IPS DF 6.9 (cell line): ENCODE measurements at places on chromosomes 1 and 21.
A peak's percentile ranks its signal among the peaks of the same experiment; 100 is the strongest.

DNA sequence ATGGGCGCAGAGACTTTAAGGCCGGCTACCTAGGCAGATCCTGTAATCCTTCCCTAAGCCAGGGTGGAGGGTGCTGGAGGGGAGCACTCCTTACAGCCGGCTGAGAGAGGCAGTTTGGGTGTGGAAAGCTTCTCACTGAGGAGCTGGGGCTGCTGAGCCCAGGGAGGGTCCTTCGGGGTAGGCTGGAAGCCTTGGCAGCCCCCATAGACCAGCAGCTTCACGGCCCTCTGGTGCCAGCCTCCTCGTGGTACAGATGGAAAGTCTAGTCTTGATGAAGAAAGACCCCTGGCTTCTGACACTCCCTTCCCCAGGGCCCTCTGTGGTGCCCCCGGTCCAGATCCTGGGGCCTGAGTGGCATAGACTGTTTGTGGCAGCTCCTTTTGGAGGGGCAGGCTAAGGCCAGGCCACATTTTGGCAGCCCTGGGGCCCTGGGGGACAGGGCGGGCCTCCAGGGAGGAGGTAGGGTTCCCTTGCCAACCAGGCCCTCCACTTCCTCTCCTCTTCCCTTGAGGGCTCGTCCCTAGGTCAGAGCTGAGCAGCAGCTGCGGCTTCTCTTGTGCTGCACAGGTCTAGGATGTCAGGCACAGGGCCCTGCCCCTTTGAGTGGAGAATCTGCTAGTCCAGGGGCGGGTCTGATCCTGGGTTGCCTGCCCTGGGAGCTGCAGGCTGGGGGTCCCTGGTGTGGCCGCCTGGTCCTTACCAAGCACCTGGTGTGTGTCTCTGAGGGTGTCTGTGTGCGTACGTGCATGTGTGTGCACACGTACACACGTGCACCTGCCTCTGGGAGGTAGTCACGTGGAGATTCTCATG lies 4.8 kb downstream of the AMPD2 start:
- DNase-seq, result no peak
- H3K4me1 ChIP-seq, result peaks cover 2% of the 10 kb centered on the region; the same call in 1 of the 2 replicates
- H3K36me3 ChIP-seq, result peaks cover 18% of the 10 kb centered on the region
- H3K27me3 ChIP-seq, result no peaks in the 10 kb centered on the region
- no peak overlapping the region for H3K27ac ChIP-seq
- no peak overlapping the region for H3K4me3 ChIP-seq

- no peaks in the 10 kb centered on the region for H3K27me3 ChIP-seq
- no peak overlapping the region for H3K4me3 ChIP-seq
- no peak overlapping the region for H3K27ac ChIP-seq
- no peak for DNase-seq
- peaks cover 1% of the 10 kb centered on the region; the same call in 1 of the 2 replicates for H3K4me1 ChIP-seq
These were observed 34.1 kb upstream of the CNIH3 start for GRCh38 chr1:224582041-224582440.

DNA sequence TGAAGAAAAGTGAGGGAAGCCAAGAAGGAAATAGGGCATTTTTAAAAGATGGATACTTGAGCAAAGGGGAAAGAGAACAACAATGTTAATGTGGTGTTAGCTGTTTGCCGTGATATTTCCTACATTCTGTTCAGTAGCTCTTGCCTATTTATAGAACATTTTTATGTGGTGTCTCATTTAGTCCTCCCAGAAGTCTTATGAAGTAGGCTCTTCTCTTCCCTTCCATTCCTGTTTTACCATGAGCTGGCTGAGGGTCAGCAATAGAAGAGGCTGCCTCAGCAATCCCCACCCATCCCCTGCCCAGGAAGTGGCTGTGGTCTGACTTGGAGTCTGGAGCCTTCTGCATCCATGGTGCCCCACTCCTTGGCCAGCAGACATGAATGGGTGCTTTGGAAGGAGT lies 60.1 kb downstream of the KIAA0040 start:
- H3K4me1 ChIP-seq, result peaks cover 8% of the 10 kb centered on the region; the same call in 1 of the 2 replicates
- H3K27me3 ChIP-seq, result no peaks in the 10 kb centered on the region

DNA sequence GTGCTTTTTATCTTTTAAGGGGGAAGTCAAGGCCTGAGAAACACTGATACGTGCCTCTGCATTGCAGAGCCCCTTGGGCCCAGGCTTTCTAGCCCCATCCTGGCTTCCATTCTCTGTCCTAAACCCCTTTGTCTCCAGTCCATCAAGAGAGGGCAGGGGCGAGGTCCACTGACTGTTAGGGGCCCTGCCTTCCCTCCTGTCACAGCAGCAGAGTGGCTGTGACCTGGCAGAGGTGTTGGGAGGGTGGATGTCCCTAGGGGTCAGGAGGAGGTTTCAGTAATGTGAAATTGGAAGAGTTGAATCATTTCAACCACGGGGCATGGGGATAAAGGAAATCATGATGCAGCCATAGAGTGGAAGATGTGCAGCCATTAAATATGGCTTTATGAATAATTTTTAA lies 24.0 kb downstream of the SOX13 start:
- H3K4me3 ChIP-seq, result no peak overlapping the region
- H3K36me3 ChIP-seq, result no peaks in the 10 kb centered on the region
- no peaks in the 10 kb centered on the region for H3K27me3 ChIP-seq
- no peak overlapping the region for H3K27ac ChIP-seq
- peaks cover 26% of the 10 kb centered on the region for H3K4me1 ChIP-seq

GRCh38 chr1:240282061-240282830 lies 190.6 kb downstream of the FMN2 start:
- no peaks in the 10 kb centered on the region for H3K36me3 ChIP-seq
- no peak for DNase-seq
- H3K27me3 ChIP-seq, result no peaks in the 10 kb centered on the region
- H3K4me1 ChIP-seq, result no peaks in the 10 kb centered on the region
- H3K27ac ChIP-seq, result no peak overlapping the region

- DNase-seq, result no peak
- H3K4me1 ChIP-seq, result no peaks in the 10 kb centered on the region
- no peak overlapping the region for H3K27ac ChIP-seq
- H3K4me3 ChIP-seq, result no peak overlapping the region
- no peaks in the 10 kb centered on the region for H3K36me3 ChIP-seq
- H3K27me3 ChIP-seq, result no peaks in the 10 kb centered on the region
These were observed 283.1 kb downstream of the PLPP3 start for GRCh38 chr1:56295949-56296929.

DNA sequence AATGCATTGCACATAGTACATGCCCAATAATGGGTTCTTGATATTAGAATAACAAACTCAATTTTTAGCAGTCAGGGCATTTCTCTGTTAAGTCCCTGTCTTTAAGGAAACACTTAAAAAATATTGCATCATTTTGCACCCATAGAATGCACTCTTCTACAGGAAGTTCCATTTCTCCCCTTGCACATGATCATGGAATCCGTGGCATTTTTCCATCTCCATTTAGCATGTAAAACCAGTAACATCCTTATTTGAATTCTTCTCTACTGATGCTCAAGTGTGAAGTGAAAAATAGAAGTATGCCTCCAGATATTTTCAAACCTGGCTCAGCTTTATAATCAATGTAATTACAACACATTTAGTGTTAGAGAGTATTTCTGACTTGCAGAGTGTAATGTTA lies 192.8 kb downstream of the RWDD3 start:
- H3K4me3 ChIP-seq, result no peak overlapping the region
- H3K4me1 ChIP-seq, result no peaks in the 10 kb centered on the region
- no peaks in the 10 kb centered on the region for H3K27me3 ChIP-seq
- H3K27ac ChIP-seq, result no peak overlapping the region
- no peaks in the 10 kb centered on the region for H3K36me3 ChIP-seq

DNA sequence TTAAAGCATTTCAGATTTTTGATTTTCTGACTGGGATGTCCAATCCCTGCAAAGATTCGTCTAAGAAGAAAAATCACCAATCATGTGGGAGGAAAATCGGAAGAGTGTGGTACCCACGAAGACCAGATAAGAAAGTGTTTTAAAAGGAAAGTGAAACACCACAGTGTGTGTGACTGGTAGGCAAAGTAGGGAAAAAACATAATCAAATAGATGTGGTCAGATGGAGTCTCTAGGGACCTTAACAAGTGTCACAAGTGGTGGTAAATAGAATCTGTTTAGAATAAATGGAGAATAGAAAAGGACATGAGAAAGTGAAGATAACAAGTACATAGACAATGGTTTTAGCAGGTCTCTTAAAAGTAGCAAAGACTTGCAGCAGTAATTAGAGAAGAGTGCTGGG lies 154.6 kb downstream of the SLC30A10 start:
- DNase-seq, result no peak
- no peaks in the 10 kb centered on the region for H3K4me1 ChIP-seq
- no peak overlapping the region for H3K4me3 ChIP-seq

DNA sequence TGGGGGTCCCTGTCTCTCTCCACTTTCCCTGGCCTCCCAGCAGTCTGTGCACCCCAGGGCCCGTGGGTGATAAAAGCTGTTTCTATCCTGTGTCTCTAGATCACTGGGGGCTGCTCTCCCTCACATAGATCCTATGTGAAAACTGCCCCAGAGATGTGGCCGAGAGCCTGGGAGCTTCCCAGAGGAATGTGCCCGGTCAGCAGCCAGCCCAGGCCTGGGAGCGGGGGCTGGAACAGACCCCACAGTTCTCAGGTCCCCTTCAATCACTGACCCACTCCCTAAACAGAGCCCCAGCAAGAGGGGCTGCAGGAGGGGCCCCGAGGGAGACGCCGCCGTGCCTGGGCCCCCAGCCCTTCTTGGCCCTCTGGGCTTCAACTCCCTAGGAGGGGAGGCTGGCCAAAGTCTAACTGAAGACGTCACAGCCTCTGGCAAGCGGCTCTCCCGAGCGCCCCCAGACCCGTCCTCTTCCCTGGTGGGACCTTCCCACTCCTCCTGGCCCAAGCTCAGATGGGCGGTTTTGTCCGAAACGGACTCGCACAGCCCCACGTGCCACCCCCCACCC lies 403 bp downstream of the MXRA8 start:
- no peak overlapping the region for H3K27ac ChIP-seq
- peaks cover 3% of the 10 kb centered on the region; the same call in 1 of the 2 replicates for H3K27me3 ChIP-seq
- H3K4me3 ChIP-seq, result peak overlapping the region; percentile 43; the same call in 1 of the 2 replicates
- H3K4me1 ChIP-seq, result peaks cover 17% of the 10 kb centered on the region
- DNase-seq, result no peak
- H3K36me3 ChIP-seq, result peaks cover 4% of the 10 kb centered on the region; the same call in 1 of the 2 replicates

DNA sequence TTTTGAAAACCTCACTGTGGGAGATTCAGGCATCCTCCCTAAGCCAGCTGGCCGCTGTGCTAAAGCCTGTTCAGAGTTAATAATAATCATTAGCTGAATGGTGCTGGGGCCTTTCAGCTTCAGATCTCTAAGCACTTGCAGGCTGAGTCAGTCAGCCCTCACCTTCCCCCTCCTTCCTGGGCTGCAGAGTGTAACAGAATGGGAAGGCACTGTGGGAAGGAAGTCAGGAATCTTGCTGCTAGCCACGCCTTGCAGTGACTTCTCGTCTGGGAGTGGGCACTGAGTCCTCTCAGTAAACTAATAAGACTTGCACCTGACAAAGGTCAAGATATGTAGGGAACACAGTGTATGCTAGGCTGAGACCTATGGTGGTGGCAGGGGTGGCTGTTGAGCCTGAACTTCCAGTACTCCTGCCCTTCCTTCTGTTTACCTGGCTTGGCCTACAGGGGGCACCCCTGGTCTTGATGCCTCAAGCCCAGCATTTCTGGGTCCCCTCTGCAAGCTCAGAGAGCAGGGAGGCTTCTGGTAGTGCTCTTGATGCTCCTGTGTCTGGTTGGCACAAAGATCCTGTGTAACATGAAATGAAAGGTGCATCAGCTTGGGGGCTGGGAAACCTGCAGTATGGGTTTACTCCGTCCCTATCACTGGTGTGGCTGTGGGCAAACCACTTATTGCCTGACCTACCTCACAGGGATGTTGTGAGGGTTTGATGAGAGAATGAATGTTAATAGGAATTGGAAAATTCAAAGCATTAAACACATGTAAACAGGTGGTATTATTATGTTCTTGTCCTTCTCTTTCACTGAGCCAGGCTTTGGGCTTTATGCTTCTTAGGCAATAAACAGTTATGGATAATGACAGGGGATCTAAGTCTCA lies 6.0 kb downstream of the CYB561D1 start:
- H3K4me1 ChIP-seq, result 0 out of 2 replicates have a peak, but pooled peaks cover 3% of the 10 kb centered on the region
- no peak overlapping the region for H3K4me3 ChIP-seq
- H3K27ac ChIP-seq, result no peak overlapping the region
- no peaks in the 10 kb centered on the region for H3K36me3 ChIP-seq
- DNase-seq, result no peak

GRCh38 chr21:30126576-30126975 lies 40.0 kb downstream of the CLDN17 start:
- H3K36me3 ChIP-seq, result no peaks in the 10 kb centered on the region
- no peaks in the 10 kb centered on the region for H3K27me3 ChIP-seq
- H3K4me3 ChIP-seq, result no peak overlapping the region
- no peaks in the 10 kb centered on the region for H3K4me1 ChIP-seq

- no peaks in the 10 kb centered on the region for H3K36me3 ChIP-seq
- H3K27me3 ChIP-seq, result no peaks in the 10 kb centered on the region
- no peak overlapping the region for H3K4me3 ChIP-seq
- no peak overlapping the region for H3K27ac ChIP-seq
These were observed 115.3 kb downstream of the COLGALT2 start for GRCh38 chr1:183922197-183922596.

DNA sequence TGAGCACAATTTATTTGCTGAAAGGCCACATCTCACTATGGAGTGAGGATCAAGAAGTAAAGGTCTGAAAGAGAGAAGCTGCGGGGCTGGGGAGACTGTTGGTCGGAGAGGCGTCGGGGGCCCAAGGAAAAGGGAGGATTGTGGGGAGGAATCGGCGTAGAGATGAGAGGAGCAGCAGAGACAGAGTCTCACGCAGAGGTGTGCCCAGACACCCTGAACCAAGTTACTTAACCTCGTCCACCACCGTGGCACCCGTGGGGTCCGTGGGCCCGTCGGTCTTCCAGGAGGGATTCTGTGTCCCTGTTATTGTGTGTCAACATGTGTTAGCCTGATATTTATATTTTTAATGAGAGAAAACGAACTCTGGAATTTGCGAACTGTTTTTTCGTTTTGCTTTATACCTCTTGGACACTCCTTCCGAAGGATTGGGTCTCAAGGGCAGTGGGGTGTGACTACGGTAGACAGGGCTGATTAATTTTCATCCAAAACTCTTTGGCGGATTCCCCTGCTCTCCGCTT lies 3.8 kb upstream of the NBPF1 start:
- no peaks in the 10 kb centered on the region for H3K36me3 ChIP-seq
- H3K27me3 ChIP-seq, result peaks cover 13% of the 10 kb centered on the region
- no peak overlapping the region for H3K4me3 ChIP-seq
- no peak overlapping the region for H3K27ac ChIP-seq
- peaks cover 2% of the 10 kb centered on the region; the same call in 1 of the 2 replicates for H3K4me1 ChIP-seq

GRCh38 chr1:86616871-86617270 lies 70.0 kb downstream of the CLCA4 start:
- H3K36me3 ChIP-seq, result no peaks in the 10 kb centered on the region
- H3K27ac ChIP-seq, result no peak overlapping the region
- no peak for DNase-seq

DNA sequence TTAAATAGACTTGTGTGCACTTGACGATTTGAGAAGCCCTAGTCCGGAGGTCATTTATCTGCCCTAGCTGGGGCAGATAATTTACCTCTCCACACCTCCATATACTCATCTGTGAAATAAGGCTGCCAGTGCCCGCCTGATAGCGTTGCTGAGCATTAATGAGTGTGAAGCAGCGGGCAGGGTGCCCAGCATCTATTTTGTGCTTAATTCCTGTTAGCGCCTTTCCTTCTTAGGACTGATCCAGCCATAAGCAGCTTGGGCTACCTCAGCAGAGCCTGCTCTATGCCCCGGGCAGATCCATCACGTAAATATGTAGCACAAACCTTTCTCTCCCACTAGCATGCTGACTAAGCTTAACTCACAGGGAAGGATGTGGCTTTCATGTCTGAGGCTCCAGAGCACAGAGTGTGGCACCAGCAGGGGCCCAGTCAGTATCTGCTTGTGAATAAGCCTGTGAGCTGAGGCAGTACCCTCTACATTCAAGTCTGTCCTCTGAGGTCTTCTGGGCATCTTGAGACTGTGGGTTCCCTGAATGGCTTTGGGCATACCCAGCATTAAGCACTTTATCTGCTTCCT lies 21.5 kb upstream of the RNF187 start:
- H3K4me1 ChIP-seq, result peaks cover 6% of the 10 kb centered on the region
- no peak overlapping the region for H3K4me3 ChIP-seq
- no peak for DNase-seq
- no peaks in the 10 kb centered on the region for H3K36me3 ChIP-seq
